ENCODE measurements at places on chromosomes 6 and 20.

DNA sequence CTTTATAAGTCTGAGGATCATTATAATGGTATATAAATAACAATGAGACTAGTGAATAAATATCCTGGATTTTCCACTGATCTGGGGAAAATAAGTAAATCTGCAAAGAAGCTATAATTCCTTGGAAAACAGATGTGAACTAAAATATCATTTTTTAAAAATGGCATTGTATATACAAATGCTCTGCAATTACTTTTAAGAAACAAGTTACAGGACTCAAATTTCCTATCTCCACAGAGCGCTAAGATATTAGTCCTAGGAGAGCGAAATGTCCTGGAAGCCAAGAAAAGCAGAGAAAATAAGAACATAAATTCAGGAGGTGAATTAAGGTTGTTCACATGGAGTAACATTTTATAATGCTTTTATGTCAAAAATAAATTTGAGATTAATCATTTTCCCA lies 61.3 kb downstream of the PRKN start:
- H3K4me1 ChIP-seq: no peaks in the 10 kb centered on the region
- no peak overlapping the region for H3K27ac ChIP-seq
- no peak overlapping the region for H3K4me3 ChIP-seq
- H3K36me3 ChIP-seq: peaks cover 3% of the 10 kb centered on the region
- no peaks in the 10 kb centered on the region for H3K27me3 ChIP-seq

- H3K36me3 ChIP-seq: peaks cover 31% of the 10 kb centered on the region
- peak overlapping the region; percentile 99 for H3K27ac ChIP-seq
- DNase-seq: no peak
- peaks cover 27% of the 10 kb centered on the region for H3K4me1 ChIP-seq
- peak overlapping the region; percentile 98 for H3K4me3 ChIP-seq
These were observed 10.0 kb downstream of the HSPA1B start for GRCh38 chr6:31837369-31838113.

- DNase-seq: no peak
- H3K27me3 ChIP-seq: no peaks in the 10 kb centered on the region
- no peak overlapping the region for H3K4me3 ChIP-seq
- no peak overlapping the region for H3K27ac ChIP-seq
- H3K36me3 ChIP-seq: peaks cover 10% of the 10 kb centered on the region
These were observed 580.7 kb upstream of the GJE1 start for GRCh38 chr6:141552031-141552430.

GRCh38 chr6:14871221-14871620 lies 374.6 kb upstream of the JARID2 start:
- H3K4me3 ChIP-seq: no peak overlapping the region
- no peak for DNase-seq
- peaks cover 22% of the 10 kb centered on the region for H3K27me3 ChIP-seq
- H3K36me3 ChIP-seq: no peaks in the 10 kb centered on the region
- no peak overlapping the region for H3K27ac ChIP-seq

DNA sequence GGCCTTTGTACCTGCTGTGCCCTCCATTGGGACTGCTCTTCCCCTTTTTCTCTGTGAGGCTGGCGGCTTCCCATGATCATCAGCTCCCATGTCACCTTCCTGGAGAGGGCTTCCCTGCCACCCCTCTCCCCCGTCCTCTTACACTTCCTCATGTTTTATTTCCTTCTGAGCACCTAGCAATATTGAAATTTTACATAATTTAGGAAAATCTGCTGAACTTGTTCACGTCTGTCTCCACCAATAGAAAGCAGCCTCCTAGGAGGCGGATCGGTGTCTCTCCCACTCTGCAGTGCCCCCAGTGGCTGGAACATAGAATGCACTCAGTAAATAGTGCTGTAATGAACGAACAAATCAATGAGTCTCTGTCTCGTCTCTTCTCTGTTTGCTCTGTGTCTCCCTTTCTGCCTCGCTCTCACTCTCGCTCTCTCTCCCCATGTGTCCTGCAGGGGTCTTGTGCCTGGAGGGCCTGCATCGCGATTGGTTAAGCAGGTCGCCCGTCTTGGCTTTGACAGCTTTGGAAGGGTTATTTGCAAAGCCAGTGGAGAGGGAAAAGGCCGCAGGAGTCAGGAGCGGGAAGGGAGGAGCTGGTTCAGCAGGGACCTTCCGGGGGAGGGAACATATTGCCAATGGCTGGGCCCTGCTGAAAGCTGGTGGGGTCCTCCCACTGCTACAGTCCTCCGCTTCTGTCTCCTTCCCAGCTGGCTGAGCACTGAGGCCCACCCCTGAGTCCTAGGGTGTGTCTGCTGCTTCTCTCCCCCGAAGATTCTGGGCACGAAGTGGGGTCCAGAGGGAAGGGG lies 12.1 kb upstream of the OCSTAMP start:
- H3K27ac ChIP-seq: no peak overlapping the region
- H3K4me1 ChIP-seq: peaks cover 3% of the 10 kb centered on the region
- H3K27me3 ChIP-seq: peaks cover under 1% of the 10 kb centered on the region
- H3K36me3 ChIP-seq: no peaks in the 10 kb centered on the region
- peak; percentile 45 for DNase-seq

DNA sequence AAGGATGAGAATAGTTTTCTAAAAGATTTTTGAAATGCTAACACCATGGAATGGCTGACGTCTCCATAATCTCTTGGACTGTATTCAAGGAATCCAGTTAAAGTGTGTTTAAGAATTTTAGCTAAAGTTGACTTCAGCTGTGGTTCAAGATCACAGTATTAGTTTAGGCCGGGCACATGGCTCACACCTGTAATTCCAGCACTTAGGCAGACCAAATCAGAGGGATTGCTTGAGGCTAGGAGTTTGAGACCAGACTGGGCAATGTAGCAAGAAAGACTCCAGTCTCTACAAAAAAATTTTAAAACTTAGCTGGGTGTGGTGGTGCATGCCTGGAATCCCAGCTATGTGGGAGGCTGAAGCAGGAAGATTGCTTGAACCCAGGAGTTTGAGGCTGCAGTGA lies 68.2 kb downstream of the RFPL4B start:
- H3K36me3 ChIP-seq: peaks cover 4% of the 10 kb centered on the region
- no peak overlapping the region for H3K27ac ChIP-seq
- no peaks in the 10 kb centered on the region for H3K27me3 ChIP-seq

GRCh38 chr6:79421707-79422484 lies 115.3 kb downstream of the LCA5 start:
- no peak for DNase-seq
- H3K27ac ChIP-seq: peak overlapping the region; percentile 66

- peaks cover 5% of the 10 kb centered on the region for H3K4me1 ChIP-seq
- H3K4me3 ChIP-seq: no peak overlapping the region
- H3K27ac ChIP-seq: no peak overlapping the region
- H3K27me3 ChIP-seq: no peaks in the 10 kb centered on the region
- DNase-seq: no peak
- H3K36me3 ChIP-seq: peaks cover 2% of the 10 kb centered on the region
These were observed 25.6 kb downstream of the MMP24 start for GRCh38 chr20:35252037-35252461.

- H3K4me3 ChIP-seq: no peak overlapping the region
- peaks cover 8% of the 10 kb centered on the region for H3K4me1 ChIP-seq
- peaks cover 2% of the 10 kb centered on the region for H3K27me3 ChIP-seq
- H3K27ac ChIP-seq: no peak overlapping the region
- no peak for DNase-seq
- no peaks in the 10 kb centered on the region for H3K36me3 ChIP-seq
These were observed 234.3 kb downstream of the ARHGAP18 start for GRCh38 chr6:129475477-129476247.

DNA sequence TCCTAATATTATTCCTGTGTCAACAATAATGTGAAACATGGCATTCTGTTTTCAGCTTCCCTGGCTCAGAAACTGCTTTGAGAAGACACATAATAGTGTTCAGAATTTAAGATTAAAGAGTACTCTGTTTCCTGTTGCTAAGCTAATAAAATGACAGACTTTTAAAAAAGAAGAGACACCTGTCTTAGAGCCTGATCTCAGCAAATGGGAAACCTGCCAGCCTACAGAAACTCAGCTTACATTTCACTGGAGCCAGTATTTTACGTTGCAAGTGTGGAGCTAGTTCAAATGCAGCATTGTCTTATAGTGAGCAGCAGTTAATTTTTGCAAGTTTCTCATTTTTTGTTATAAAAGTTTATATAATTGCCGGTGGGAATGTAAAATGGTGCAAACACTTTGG lies 28.8 kb downstream of the KIZ start:
- no peak overlapping the region for H3K4me3 ChIP-seq
- no peak for DNase-seq
- H3K36me3 ChIP-seq: no peaks in the 10 kb centered on the region
- no peaks in the 10 kb centered on the region for H3K4me1 ChIP-seq
- H3K27ac ChIP-seq: no peak overlapping the region
- no peaks in the 10 kb centered on the region for H3K27me3 ChIP-seq

- H3K4me3 ChIP-seq: no peak overlapping the region
- no peaks in the 10 kb centered on the region for H3K4me1 ChIP-seq
- DNase-seq: no peak
- no peak overlapping the region for H3K27ac ChIP-seq
- H3K27me3 ChIP-seq: no peaks in the 10 kb centered on the region
These were observed 48.5 kb downstream of the MYH7B start for GRCh38 chr20:35004051-35004725.

DNA sequence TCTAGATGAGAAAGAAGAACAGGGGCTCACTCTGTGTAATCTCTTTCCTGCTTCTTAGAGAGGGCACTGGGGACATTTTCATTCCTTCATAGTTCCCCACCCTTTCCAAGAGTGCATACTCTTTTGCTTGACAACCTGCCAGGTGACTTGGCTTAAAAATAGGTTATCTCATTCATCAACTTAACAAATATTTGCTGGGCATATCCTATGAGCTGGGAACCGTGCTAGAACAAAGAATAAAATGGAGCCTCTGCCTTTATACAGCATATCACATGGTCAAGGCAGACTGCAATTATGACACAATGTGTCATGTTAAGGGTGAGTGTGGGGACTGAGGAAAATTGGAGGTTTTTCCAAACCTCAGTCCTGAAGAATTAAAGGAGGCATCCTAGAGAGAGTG lies 209.8 kb upstream of the FOXA2 start:
- DNase-seq: no peak
- no peak overlapping the region for H3K4me3 ChIP-seq
- H3K27ac ChIP-seq: peak overlapping the region; percentile 32
- H3K27me3 ChIP-seq: no peaks in the 10 kb centered on the region
- peaks cover 35% of the 10 kb centered on the region for H3K4me1 ChIP-seq

- no peak overlapping the region for H3K27ac ChIP-seq
- no peak overlapping the region for H3K4me3 ChIP-seq
- H3K27me3 ChIP-seq: peaks cover 61% of the 10 kb centered on the region
- H3K4me1 ChIP-seq: peaks cover 13% of the 10 kb centered on the region
- no peaks in the 10 kb centered on the region for H3K36me3 ChIP-seq
These were observed 21.9 kb downstream of the CD40 start for GRCh38 chr20:46139908-46140482.

GRCh38 chr20:17663040-17663399 lies 19.0 kb downstream of the RRBP1 start:
- no peak overlapping the region for H3K27ac ChIP-seq
- H3K36me3 ChIP-seq: peaks cover 19% of the 10 kb centered on the region
- peaks cover 25% of the 10 kb centered on the region for H3K4me1 ChIP-seq
- no peaks in the 10 kb centered on the region for H3K27me3 ChIP-seq
- no peak for DNase-seq
- H3K4me3 ChIP-seq: no peak overlapping the region

GRCh38 chr6:155455766-155456165 lies at the start of gene NOX3:
Gene NOX3, minus strand, starts transcription at chr6:155455839. Its CDS starts 39 bp downstream, at chr6:155455800.
- H3K27ac ChIP-seq: no peak within 1 kb of the TSS
- H3K36me3 ChIP-seq: no peaks in the 10 kb centered on the region
- no peak for DNase-seq

DNA sequence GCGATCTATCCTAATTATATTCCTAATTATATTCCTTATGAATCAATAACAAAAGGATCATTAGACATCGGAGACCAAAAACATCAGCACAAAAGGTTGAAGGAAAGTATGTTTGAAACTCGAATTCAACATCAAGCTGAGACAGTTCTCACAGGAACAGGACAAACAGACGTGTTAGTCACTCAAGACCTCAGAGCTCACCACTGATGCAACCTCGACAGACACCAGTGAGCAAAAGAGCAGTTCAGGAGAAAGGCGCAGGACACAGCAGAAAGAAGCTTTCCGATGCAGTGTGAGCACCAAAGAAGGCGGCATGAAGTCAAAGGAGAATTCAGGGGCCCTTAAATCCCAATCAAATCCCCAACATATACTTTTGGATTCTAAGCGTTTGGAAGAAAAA lies 6.3 kb upstream of the RAMACL start:
- H3K4me1 ChIP-seq: peaks cover 31% of the 10 kb centered on the region
- no peak overlapping the region for H3K4me3 ChIP-seq
- no peak for DNase-seq
- H3K27me3 ChIP-seq: no peaks in the 10 kb centered on the region
- peaks cover 1% of the 10 kb centered on the region for H3K36me3 ChIP-seq

- no peaks in the 10 kb centered on the region for H3K27me3 ChIP-seq
- no peak overlapping the region for H3K27ac ChIP-seq
- no peaks in the 10 kb centered on the region for H3K36me3 ChIP-seq
- H3K4me1 ChIP-seq: no peaks in the 10 kb centered on the region
- H3K4me3 ChIP-seq: no peak overlapping the region
- DNase-seq: no peak
These were observed 9.1 kb downstream of the ADIG start for GRCh38 chr20:38589967-38590675.

- no peak for DNase-seq
- H3K36me3 ChIP-seq: no peaks in the 10 kb centered on the region
- no peaks in the 10 kb centered on the region for H3K4me1 ChIP-seq
- no peak overlapping the region for H3K4me3 ChIP-seq
- no peak overlapping the region for H3K27ac ChIP-seq
These were observed 85.3 kb upstream of the BHLHE23 start for GRCh38 chr20:63091901-63092659.

- no peak overlapping the region for H3K4me3 ChIP-seq
- H3K27me3 ChIP-seq: no peaks in the 10 kb centered on the region
- H3K27ac ChIP-seq: no peak overlapping the region
- no peaks in the 10 kb centered on the region for H3K4me1 ChIP-seq
- no peaks in the 10 kb centered on the region for H3K36me3 ChIP-seq
These were observed 205.1 kb downstream of the LY86 start for GRCh38 chr6:6793388-6794250.

Measured in mesothelial cell of epicardium (in vitro differentiated cells).